GM23248 (cell line): ENCODE measurements at places on chromosomes 13 and 19.
A peak's percentile ranks its signal among the peaks of the same experiment; 100 is the strongest.

- H3K36me3 ChIP-seq: no peaks in the 10 kb centered on the region
- no peak overlapping the region for H3K4me3 ChIP-seq
- H3K27me3 ChIP-seq: no peaks in the 10 kb centered on the region
- no peak for DNase-seq
- no peak overlapping the region for H3K27ac ChIP-seq
Observed at GRCh38 chr13:32092496-32092895, 60.9 kb downstream of the FRY start.

GRCh38 chr13:114140906-114141250 lies 8.5 kb upstream of the RASA3 start:
- no peaks in the 10 kb centered on the region for H3K27me3 ChIP-seq
- H3K36me3 ChIP-seq: no peaks in the 10 kb centered on the region
- no peak overlapping the region for H3K27ac ChIP-seq

- no peak overlapping the region for H3K27ac ChIP-seq
- DNase-seq: no peak
- H3K4me1 ChIP-seq: no peaks in the 10 kb centered on the region
Observed at GRCh38 chr19:757811-758668, 7.1 kb downstream of the MISP start.

- no peaks in the 10 kb centered on the region for H3K27me3 ChIP-seq
- peaks cover 11% of the 10 kb centered on the region for H3K4me1 ChIP-seq
- H3K4me3 ChIP-seq: no peak overlapping the region
- H3K36me3 ChIP-seq: no peaks in the 10 kb centered on the region; the same call in 1 of the 2 replicates
Observed at GRCh38 chr19:1106841-1107660, 3.3 kb downstream of the GPX4 start.

GRCh38 chr19:21767065-21767800 lies at the start of gene ZNF100:
Gene ZNF100 (minus strand): TSS chr19:21767579. CDS start chr19:21767429, 150 bp downstream.
- no peaks in the 10 kb centered on the region for H3K27me3 ChIP-seq
- peak; percentile 95 for DNase-seq
- H3K4me3 ChIP-seq: peak within 1 kb of the TSS; percentile 78
- no peaks in the 10 kb centered on the region for H3K36me3 ChIP-seq
- H3K27ac ChIP-seq: peak within 1 kb of the TSS; percentile 89

- H3K4me3 ChIP-seq: peak overlapping the region; percentile 87
- H3K4me1 ChIP-seq: peaks cover 22% of the 10 kb centered on the region
- no peaks in the 10 kb centered on the region for H3K27me3 ChIP-seq
- DNase-seq: peak; percentile 66
- no peak overlapping the region for H3K27ac ChIP-seq
- peaks cover 1% of the 10 kb centered on the region; the same call in 1 of the 2 replicates for H3K36me3 ChIP-seq
Observed at GRCh38 chr13:72726726-72727416, 558 bp downstream of the MZT1 start.

DNA sequence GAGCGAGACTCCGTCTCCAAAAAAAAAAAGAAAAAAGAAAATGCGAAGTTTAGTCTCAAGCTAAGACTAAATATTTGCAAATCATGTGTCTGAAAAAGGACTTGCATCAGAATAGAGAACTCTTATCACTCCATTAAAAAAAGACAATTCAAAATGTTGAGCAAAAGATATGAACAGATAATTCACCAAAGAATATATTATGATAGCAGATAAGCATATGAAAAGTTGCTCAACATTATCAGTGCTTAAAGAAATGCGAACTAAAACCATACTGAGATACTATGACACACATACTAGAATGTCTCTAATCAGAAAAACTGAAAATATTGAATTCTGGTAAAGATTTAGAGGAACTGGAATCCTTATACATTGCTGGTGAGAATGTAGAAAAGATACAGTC lies 38.7 kb upstream of the SACS start:
- peaks cover 22% of the 10 kb centered on the region for H3K4me1 ChIP-seq
- no peak overlapping the region for H3K4me3 ChIP-seq
- no peak for DNase-seq
- no peak overlapping the region for H3K27ac ChIP-seq
- H3K36me3 ChIP-seq: no peaks in the 10 kb centered on the region
